ENCODE measurements at places on chromosomes 7 and 10.

GRCh38 chr10:123485341-123485960, 180.7 kb upstream of the GPR26 start:
- no peak for DNase-seq

GRCh38 chr7:21370283-21370982, 57.5 kb upstream of the SP4 start:
- DNase-seq: no peak

DNA sequence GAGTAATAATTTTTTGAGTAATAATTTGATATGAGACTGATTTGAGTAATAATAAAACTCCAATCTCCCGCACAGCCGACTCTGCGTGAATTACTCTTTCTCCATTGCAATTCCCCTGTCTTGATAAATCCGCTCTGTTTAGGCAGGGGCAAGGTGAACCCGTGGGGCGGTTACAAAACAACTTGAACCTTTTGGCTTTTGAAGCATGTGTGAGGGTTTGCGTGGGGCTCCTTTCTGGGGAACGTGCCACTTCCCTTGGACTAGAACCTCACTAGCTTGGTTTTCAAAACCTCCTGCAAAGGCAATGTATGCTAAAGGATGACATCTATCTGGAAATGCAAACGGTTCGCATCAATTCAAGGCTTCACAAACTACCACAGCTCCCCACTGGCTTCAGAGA, 1.5 kb downstream of the CRPPA start:
- no peak for DNase-seq

DNA sequence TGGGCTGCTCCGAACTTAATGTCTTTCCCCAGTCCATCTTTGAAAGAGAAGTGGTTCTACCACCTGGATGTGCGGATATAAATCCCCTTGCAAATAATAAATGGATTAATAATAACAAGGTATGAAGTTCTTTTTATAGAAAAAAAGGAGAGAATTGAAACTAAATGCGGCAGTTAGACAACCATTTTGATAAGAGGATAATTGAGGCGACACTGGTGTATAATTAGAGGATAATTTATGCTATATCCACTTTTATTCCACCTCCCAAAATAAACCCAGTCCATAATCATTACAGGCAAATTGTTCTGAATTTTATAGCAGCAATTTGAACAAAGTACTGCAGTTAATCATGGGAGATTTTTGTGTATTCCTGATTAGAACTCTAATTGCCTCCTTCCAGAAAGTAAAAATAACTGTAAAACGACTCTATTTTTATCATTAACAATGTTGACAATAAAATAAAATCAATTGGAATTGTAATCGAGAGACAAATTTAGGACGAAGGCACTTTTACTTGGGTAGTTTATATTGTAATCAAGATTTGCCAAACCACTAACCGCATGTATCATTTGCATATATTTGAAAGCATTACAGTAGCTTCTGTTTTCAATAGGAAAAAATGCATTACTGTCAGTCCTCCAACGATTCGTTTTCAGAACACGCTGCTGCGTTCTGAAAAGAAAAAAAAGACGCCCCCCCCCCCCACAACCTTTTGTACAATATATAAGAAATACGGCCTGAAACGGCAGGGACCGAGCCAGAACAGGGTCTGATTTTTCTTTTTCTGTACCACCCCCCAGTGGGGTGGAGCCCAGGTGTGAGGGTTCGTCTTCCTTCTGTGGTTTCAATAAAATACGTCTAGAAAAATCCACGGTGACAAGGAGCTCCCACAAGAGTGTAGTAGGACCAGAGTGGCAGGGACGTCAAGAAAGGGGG, 838 bp upstream of the DLX6 start:
- no peak for DNase-seq

- no peak for DNase-seq
These were observed 81.4 kb downstream of the AKR1D1 start for GRCh38 chr7:138157702-138158101.

DNA sequence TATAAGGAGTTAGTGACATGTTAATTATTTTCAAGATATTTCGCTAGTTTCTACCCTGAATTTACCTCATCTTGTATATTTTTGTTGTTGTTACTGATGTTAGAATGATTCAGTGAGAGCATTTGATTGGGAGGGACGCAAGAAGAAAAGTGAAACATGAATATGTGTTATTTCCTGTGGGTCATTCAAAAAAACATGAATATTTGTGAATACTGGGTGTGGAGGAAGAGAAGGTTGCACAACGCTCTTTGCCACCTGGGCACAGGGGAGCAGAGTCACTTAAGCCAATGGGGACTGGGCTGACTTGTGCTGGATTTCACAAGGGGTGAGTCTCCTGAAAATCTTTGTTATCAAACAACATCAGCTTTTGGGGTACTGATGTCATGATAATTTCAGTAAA, 39.5 kb downstream of the AGK start:
- no peak for DNase-seq

- peak; percentile 27 for DNase-seq
These were observed 18.7 kb downstream of the ZNF786 start for GRCh38 chr7:149071641-149072437.

GRCh38 chr10:66862687-66863258, 63.1 kb upstream of the LRRTM3 start:
- DNase-seq: no peak

- no peak for DNase-seq
These were observed 489.4 kb upstream of the SORCS1 start for GRCh38 chr10:107653832-107654287.

DNA sequence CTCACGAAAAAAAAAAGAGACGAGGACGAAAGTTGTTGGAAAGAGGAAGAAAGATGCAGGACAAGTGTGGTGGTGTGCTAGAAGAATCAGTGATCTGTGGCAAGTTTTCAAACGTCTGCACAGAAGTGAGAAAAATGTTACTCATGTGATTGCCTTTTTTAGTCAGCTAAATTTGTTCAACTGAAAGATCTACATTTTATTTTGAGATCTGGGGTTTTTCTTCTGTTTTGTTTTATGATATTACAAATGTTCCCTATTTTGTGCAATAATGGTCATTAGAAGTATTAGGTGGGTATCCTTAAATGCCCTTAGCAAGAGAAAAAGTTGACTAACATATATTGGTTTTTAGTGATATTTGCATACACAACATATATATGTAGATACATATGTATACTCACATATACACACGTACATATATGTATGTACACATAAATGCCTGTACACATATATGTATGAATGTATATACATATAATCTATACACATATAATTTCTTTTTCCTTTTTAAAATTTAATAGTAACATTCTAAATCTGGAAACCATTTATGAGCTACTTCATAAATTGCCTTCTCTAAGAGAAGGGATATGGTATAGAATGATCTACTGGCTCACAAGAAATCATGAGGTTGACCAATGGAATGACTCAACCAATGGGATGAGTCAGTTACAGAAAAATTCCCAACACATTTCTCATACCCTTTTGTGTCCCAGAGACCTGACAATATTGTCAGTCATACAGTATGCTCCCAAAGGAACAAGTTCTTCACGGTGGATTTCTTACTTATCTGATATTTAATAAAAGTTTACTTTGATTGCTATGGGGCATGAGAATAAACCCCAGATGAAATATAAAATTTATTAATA, 38.4 kb downstream of the SLC39A12 start:
- no peak for DNase-seq

- DNase-seq: no peak
These were observed 266.1 kb upstream of the KLF6 start for GRCh38 chr10:4051011-4051640.

- DNase-seq: no peak
These were observed 42.6 kb upstream of the MYL10 start for GRCh38 chr7:101671371-101672356.

DNA sequence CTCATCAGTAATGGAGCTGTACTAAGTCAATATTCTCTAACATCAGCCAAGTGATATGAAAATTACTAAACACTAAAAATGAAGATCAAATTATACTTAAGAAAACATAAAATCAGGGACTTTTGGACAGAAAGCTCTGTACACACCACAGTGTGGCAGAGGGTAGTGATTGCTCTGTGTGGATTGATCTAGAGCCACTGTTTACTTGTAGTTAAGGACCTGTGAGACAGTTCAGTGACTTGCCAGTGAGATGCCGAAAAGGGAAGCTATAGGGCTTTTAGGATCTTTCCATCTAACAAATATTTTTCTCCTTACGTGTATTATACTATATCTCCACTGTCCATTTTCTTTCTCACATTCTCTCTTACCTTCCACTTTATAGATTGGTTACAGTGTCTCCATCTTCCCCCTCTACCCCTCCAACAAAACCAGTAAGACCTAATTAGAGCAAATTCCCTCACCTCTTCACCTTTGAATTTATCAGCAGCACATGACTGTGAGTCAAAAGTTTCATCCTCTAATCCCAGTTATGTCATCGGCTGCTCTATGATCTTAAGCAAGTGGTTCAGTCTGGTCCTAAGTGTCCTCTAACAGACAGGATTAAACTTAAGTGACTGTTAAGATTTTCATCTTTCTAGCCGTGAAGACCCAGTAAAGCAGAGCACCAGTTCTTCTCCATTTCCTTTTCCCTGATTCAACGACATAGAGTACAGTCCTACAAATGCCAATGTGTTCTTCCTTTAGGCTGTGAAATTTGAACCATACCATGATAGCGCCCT, 6.9 kb downstream of the PIK3CG start:
- DNase-seq: no peak
